ENCODE measurements at places on chromosomes 4 and X. TPM values are rescaled to one million over a fixed set of nuclear protein-coding genes. Genes with fewer than 3 reads are reported as not detected.

Gene FRG1
- polyA plus RNA-seq: 30.7 TPM

Gene DSPP
- polyA plus RNA-seq: not detected

Gene TXLNG
- 19.2 TPM for polyA plus RNA-seq

Gene PLAC8
- 2.5 TPM for polyA plus RNA-seq

Gene MCF2
- polyA plus RNA-seq: 0.05 TPM

Gene ZNF732
- 0.03 TPM for polyA plus RNA-seq

Gene TLR6
- 0.79 TPM for polyA plus RNA-seq

Gene TCEAL3
- polyA plus RNA-seq: 104 TPM

Gene NPY2R
- polyA plus RNA-seq: not detected

Gene RTL9
- 0.02 TPM for polyA plus RNA-seq

Gene NSDHL
- 44.1 TPM for polyA plus RNA-seq

Gene TMEM165
- polyA plus RNA-seq: 92.9 TPM

Gene NOA1
- polyA plus RNA-seq: 21.9 TPM
